ENCODE measurements at places on chromosomes 3 and 15.
A peak's percentile ranks its signal among the peaks of the same experiment; 100 is the strongest.

GRCh38 chr3:78757731-78758130 is 1010.1 kb downstream of the ROBO1 start:
- DNase-seq = no peak

GRCh38 chr3:78905700-78906099 is 862.1 kb downstream of the ROBO1 start:
- DNase-seq = no peak

DNA sequence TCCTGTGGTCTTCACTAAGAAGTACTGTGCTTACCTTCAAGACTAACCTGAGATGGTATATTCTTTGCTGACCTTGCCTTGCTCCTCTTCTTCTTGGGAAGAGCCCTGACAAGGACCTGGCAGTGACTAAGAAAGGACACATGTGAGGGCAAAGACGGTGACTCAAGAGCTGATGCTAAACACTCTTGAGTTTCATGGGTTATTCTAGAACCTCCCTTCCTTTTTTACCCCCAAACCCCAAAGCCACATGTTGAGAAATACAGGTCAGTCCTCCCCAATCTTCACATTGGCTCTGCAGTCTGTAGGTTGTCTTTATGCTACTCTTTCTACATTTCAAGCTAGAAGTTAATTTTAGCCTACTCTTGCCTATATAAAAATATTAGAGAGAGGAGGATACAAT is 200.6 kb downstream of the SEMA6D start:
- DNase-seq = no peak

- DNase-seq = peak; percentile 32
Observed at GRCh38 chr3:71652781-71653413, 69.4 kb upstream of the FOXP1 start.

DNA sequence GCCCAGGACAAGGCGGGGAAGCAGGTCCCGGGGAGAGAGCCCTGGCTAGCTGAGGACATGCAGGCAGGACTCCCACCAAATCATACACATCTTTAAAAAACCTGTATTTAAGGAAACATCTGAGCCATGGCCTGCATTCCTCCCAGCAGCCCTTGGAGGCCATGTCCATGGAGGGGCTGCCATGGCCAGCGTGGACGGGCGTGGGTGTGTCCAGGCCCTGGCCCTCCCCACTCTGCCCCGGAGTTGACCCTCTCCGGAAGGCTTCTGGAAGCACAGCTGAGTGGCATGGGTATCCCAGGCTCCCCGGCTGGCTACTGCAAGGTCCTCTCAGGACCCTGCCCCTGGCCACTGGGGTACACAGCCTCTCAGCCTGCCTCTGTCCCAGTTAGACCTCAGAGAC is 149.8 kb downstream of the NSMCE3 start:
- no peak for DNase-seq

- no peak for DNase-seq
Observed at GRCh38 chr3:10804183-10804648, 11.8 kb upstream of the SLC6A11 start.

GRCh38 chr15:51379390-51379789 is 37.9 kb downstream of the GLDN start:
- no peak for DNase-seq

GRCh38 chr3:122660297-122660974 is 20.2 kb upstream of the PARP14 start:
- no peak for DNase-seq

- DNase-seq = no peak
Observed at GRCh38 chr3:66041116-66041515, 2.4 kb upstream of the MAGI1 start.

GRCh38 chr3:153069598-153070510 is 92.2 kb upstream of the RAP2B start:
- no peak for DNase-seq

DNA sequence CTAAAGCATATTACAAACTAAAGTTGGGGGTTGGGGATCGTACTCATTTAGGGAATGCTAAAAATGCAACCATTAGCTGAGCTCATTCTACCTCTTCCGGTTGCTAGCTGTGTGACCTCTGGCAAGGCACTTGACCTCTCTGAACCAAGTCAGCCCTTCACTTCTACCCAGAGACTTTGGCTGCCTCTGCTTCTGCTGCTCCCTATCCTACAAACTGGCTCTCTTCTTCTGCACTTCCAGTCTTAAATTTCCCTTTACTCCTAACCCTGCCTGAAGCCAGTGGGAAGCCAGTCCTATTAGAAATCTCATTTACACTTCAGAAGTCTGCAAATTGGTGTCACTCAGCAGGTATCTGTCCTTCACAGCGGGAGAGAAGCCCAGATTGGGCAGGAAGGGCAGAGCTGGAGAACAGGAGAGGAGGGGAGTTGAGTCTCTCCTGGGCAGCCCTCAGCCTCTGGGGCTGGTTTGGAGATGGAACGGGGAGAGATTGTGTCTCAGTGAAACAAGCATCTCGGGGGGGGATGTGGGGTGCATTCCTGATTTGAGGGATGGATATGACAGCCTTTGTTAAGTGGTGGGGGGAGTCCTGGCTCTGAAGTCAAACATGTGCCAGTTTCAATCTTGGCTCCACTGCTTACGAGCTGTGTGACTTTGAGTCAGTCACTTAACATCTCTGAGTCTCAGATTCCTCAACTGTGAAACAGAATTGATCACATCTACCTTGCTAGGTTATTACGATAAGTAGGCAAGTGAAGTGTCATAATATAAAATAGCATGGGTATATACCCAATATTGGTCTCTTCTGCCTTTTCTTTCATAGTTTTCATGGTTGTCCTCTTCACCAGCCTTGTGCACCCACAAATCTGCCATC is 7.8 kb upstream of the AEN start:
- DNase-seq = no peak

DNA sequence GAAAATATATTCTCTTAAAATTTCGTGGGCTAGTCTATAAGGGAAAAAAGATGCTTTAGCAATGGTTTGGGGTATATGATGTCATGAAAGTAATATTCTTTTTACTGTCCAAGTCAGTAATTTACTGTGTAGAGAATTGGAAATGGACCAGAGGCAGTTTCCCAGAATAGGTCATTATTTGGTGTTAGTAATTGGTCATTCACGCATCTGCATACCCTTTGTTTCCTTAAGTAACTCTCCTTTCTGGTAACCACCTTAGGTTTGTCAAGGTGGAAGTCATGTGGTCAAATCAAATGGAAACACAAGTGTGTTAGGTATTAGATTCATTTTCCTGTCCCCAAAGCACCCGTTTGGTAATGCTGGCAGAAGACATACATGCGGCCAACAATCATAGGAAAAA is 23.9 kb downstream of the FBXO22 start:
- DNase-seq = no peak

- DNase-seq = no peak
Observed at GRCh38 chr3:184717399-184717983, 5.6 kb upstream of the MAGEF1 start.

DNA sequence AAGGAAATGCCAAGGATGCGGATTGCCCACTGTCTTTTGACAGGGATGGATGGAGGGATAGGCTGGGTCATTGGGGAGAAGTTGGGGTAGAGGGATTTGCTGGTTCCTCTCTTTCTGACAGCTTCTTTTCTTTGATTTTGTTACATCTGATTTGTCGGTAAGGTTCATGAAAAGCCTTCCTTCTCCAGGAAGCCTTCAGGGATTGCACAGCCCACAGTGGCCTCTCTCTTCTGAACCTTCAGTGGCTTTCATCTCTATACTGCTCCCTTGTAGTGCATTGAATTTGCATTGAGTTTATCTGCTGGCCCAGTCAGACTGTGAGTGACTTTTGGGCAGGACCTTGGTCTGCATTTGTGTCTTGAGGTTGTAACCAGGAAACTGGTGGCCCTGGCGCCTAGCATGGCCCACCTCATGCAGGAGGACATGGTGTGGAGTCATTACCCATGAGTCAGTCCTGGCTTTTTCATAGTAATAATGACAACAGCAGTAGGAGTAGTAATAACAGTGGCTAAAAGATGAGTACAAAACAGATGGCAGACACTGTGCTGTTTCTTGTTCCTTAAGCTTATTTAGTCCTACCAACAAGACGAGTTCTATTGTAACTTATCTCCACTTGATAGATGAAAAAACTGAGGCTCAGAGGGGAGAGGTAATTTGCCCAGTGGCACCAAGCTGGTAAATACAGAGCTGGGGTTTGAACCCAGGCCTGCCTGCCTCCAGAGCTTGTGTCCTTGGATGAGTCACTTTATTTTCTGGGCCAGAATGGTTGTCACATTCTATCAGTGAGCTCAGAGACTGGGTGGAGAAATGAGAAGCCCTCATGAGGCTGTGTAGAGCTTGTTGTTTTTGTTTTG is 28.4 kb downstream of the SMAD6 start:
- peak; percentile 50 for DNase-seq

DNA sequence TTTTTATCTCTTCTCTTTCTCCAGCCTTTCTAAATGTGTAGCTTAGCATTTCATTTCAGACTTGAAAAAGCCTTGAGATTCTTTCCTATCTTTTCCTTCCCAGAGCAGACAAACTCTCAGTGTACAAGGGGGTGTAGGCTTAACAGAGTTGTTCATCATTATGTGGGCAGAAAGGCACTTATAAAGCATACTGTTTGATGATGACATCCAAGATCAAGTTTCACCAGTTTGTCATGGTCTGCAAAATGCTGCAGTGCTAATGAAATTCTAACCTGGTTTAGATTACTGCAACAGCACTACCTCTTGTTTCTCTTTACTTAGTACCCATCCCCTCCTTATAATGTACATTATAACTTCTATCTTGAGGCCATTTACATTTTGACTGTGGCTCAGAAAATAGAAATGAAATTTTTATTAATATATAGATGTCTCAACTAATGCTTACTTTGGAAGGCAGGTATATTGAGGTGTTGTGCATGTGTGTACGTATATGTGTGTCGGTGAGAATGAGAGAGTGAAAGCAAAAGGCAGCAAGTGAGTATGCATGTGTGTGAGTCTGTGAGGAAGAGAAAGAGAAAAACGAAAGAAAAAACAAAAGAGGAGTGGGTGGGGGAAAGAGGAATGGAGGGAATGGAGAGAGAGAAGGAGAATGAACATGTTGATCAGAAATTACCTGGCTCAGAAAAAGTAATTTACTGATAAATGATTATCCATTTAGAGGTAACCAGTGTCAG is 1043.6 kb downstream of the TUSC7 start:
- DNase-seq = no peak

- DNase-seq = no peak
Observed at GRCh38 chr3:96259-96658, 100.3 kb upstream of the CHL1 start.

GRCh38 chr3:128488991-128489673 is 3.9 kb downstream of the GATA2 start:
- no peak for DNase-seq

GRCh38 chr3:168659015-168659414 is 563.3 kb upstream of the GOLIM4 start:
- no peak for DNase-seq

DNA sequence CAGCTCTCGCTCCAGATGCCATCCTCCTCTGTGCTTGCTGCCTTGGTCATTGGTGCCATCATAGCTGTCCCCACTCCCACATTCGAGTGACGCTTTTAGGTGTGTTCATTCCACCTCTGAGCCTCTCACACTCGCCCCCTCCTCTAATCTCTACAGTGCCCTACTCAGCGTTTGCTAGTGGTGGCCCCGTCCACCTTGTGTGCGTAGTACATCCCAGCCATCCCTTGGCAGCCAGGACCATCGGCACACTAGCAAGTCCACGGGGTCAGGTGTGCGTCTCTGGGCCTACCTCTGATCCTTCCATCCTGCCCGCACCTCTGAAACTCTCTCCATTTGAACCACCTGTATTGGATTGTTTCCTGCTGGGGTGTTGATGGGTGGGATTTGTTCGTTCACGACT is 54.2 kb upstream of the RGMA start:
- DNase-seq = no peak

GRCh38 chr15:90142216-90143165 is 40.2 kb upstream of the IDH2 start:
- DNase-seq = peak; percentile 47

- no peak for DNase-seq
Observed at GRCh38 chr15:94322141-94322540, 90.8 kb downstream of the MCTP2 start.

- no peak for DNase-seq
Observed at GRCh38 chr15:25664761-25665160, 198.4 kb downstream of the ATP10A start.

GRCh38 chr3:4310971-4311370 is 7.8 kb downstream of the SETMAR start:
- DNase-seq = no peak

DNA sequence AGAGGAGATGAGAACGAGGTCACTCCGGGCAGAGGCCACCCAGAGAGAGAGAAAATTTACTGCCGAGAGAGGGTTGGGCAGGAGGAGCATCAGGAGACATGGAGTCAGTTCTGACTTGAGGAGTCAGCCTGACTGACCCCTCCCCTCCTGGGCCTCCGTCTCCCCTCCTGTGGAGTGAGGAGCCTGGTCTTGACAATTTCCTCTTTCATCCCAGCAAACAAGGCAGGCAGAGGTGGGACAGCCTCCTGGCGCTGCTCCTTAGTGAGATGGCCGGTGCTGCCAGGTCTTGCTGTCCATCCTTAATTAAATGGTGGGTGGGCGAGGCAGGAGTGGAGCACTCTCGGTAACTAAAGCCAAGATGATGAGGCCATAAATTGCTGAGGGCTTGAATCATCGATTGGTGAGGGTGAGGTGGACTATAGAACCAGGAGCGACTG is 60.6 kb downstream of the CYP11A1 start:
- DNase-seq = no peak

DNA sequence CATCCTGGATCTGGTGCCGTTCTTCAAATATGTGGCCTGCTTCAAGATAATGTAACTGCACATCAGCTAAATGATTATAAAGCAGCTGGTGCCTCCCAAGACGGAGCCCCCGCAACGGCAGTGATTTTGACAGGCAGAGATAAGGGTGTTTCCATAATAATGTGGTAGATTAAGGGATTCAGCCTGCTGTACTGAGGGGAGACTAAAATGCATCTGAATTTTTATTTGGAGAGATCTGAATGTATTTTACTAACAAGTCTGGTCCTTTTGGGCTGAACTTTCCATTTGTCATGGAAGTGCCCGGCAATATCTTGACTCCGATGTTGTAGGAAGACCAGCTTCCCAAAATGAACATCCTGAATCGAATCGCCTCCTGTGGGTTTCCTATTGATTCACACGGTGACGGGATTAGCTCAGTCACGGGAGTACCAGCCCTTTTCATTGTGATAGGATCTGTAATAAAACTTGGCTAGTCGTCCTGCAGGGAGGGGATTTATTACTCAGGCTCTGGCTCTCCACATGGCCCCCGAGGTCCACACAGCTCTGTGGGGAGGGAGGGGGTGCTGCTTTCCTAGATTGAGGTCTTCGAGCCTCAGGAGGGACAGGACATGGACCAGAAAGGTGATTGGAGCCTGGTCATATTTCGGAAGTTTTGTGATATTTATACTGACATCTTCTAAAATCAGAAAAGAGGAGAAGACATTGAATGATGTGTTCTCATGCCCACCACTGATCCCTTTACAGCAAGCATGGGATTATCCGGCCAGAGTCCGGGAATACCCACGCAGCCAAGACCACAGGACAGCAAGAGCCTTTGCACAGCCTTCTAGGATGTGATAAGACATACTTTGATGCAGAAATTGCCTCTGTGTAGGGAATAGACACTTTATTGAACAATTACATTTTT is 2.5 kb upstream of the PCSK6 start:
- no peak for DNase-seq

GRCh38 chr3:23303601-23304217 is 100.6 kb downstream of the UBE2E2 start:
- no peak for DNase-seq

- no peak for DNase-seq
Observed at GRCh38 chr3:113574213-113574612, 41.9 kb downstream of the SIDT1 start.

- no peak for DNase-seq
Observed at GRCh38 chr3:165523801-165524200, 313.4 kb downstream of the BCHE start.

GRCh38 chr3:31522152-31522551 is 10.6 kb upstream of the STT3B start:
- DNase-seq = peak; percentile 48

- no peak for DNase-seq
Observed at GRCh38 chr3:124632566-124633140, 97.6 kb upstream of the UMPS start.

Data from activated CD4-positive, alpha-beta T cell treated with anti-CD3 and anti-CD28 coated beads, Interleukin-2, amount 50 U/mL, for 16 hours (primary cell).